ENCODE measurements at places on chromosomes 12 and 14.

DNA sequence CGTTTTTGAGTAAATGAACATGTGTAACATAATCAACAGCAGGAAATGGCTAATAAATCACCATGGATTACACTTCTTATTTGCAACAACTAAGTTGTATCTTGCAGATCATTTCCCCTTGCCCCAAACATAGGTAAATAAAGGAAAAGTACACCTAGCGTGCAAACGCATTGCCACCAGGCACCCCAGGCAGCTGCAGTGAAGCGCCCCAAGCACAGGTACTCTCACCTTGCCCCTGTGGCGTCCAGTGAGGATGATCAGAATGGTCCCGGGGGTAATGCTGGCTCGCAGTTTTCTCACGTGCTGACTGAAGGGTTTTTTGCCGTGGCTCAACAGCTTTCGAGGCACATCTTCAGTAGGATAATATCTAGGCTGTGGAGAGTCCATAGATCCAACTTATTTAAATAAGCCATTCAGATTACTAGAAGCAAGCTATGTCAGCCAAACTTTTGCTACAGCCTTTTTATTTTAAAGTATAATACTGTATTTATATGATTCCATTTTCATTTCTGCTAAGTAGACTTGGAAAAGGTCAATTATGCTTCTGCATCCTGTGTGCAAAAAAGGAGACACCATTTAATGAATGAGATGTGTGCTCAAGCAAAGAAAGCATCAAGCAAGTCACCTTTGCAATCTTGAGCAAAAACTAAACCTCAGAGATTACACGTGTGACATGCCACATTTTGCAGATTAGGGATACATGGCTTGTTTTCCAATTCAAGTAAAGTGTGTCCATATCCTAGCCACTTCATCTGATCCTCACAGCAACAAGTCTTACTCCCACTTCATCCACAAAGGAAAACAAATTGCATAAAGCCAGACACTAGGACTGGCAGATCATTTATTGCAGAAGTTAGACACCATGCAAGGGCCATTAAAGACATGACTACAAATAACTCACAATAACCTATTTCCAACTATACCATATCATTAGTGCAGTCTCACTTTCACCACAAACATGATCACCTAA lies 2.6 kb downstream of the RPL6 start:
- DNase-seq = no peak

DNA sequence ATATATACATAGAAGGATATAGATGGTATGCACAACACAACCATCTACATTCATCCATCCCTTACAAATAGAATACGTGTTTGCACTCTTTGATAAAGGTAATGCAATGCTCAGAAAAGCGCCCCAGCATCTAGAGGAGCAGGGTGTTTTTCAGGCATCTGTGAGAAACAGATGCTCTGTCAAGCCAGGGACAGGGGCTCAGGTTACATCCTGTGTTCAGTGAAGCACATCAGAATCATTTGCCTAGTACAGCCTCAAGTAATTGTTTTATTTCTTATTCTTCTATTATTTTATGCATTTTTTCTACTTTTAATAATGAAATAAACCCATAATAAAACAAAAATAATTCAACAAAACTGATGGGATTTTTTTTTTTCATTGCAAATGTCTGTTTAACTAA lies 50.5 kb upstream of the HIF1A start:
- peak; percentile 81 for DNase-seq

- DNase-seq = peak; percentile 10
These were observed 172.3 kb upstream of the ATXN7L3B start for GRCh38 chr12:74365178-74365964.

GRCh38 chr14:56491299-56492285 lies 88.0 kb upstream of the TMEM260 start:
- peak; percentile 56 for DNase-seq

DNA sequence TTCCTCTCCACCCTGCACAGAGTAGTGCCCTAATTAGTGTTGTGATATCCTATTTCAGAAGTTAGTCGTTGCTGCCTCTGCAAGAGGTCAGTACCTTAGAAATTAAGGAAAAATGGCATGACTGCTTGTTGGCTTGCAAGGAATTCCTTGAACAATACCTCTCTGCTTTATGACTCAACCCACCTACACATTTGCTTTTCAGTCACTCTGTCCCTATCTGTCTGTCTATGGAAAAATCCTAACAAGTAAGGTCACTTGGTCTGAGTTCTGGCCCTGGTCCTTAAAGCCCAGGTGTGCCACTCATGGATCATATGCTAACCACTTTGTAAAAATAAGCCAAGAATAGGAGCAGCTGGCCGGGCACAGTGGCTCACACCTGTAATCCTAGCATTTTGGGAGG lies 116.4 kb upstream of the ATF1 start:
- no peak for DNase-seq

DNA sequence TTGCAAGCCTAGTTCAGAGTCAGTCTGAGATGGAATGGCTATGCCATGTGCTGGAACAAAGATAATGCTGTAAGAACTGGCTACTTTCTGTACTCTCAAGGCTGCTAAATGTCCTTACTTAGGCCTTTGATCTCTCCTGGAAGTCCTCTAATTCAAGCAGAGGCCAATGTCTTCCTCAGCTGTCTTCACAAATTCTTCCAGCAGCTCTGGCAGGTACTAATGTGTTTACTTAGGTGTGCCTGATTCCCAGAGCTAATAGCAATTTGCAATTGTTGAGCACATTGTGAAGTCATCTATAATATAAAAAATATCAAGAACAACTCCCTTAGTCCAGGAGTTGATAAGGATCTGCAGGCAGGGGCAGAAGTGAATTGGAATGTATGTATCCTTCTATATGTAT lies 3.8 kb upstream of the MYF5 start:
- no peak for DNase-seq

GRCh38 chr14:101374373-101375338 lies 186.6 kb upstream of the DIO3 start:
- no peak for DNase-seq

DNA sequence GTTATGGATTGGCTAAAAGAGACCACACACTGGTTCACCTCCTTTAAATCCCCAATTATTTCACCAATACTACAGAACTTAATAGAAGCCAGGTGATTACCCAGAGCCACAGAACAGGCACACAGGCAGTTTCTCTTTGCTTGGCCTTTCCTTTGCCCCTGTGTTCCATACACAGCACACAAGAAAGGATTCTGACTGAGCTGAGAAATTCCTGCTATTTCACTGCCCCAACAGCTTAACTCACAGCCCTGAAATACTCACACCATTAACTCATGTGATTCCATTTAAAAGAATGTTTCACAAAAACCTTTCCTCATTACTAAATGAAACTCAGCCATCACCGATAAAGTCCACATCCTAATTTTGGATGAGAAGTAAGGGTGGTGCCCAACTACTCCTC lies 133.6 kb downstream of the MED13L start:
- DNase-seq = no peak

GRCh38 chr12:102426599-102427542 lies 53.5 kb downstream of the IGF1 start:
- no peak for DNase-seq

DNA sequence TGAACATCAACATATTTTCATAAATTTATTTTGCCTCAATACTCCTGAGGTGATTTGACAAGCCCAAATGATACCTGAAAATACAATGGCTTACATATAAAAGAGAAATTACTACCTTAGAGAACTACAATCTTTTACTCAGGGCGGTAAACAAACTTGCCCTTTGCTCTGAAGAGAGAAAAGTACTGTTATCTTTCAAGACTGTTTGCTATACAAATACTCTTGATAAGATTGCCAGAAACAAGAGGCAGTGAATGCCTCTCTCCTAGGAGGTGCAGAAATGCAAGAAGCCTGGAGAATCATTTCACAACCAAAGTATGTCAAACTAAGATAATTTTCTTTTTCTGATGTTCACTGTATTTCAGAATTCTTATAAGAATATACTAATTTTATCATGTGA lies 160.3 kb downstream of the ALX1 start:
- DNase-seq = no peak

- DNase-seq = no peak
These were observed 39.0 kb upstream of the SFSWAP start for GRCh38 chr12:131671871-131672270.

DNA sequence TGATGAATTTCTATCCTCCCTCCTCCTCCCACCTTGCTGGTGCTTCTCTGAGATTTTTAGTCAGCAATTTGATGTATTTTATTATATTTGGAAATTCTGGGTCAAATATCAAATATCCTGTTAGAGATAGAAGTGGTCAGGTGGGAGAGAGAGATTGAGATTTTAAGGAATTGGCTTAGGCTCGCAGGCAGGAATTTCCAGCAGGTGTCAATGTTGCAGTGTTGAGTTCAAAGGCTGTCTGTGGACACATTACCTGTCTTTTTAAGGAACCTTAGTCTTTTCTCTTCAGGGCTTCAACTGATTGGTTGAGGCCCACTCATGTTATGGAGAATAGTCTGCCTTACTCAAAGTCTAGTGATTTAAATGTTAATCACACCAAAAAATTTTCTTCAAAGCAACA lies 457.3 kb downstream of the FLRT2 start:
- DNase-seq = no peak

- DNase-seq = no peak
These were observed 16.4 kb downstream of the NR1H4 start for GRCh38 chr12:100490056-100490455.

DNA sequence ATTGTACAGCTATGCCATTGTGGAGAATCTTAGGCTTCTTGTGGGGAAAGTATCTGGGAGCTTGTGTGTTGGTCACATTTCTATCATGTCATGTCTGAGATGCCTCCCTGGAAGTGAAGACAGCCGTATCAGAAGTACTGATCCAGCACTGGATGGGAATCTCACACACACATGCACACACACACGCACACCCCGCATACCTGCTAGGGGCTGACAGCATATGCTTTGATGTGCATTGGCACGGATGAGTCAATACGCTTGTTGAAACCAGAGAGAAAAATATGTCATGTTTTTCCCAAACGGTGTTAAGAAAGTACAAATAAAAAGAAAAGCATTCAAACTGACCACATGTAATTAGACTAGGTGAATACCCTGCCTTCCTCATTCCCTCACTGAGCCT lies 260.8 kb downstream of the KTN1 start:
- DNase-seq = no peak

GRCh38 chr12:46410495-46410894 lies 37.9 kb upstream of the SLC38A2 start:
- DNase-seq = no peak

DNA sequence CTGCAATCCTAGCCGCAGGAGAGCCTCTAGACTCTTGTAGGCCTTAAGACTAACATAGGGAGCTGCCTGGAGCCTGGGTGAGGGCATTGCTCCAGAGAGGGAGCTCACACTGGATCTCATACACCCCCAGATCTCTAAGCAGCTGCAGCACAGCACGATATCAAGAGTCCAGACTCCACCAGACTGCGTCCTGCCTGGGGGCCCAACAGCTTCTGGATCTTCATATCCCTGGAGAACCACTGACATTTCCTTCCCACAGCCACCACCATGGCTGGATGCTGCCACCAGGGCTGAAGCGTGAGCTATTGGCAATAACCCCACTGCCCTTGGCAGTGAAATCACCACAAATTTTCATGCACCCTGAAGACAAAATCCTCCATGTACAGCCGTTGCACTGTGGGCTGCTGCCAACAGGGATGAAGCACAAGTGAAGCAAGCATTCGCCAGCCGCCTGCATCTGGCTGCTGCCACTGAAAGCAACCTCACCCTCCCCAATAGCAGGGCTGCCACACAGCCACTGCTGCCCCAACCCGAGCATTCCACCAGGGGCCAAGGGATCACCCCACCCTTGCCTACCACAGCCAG lies 28.2 kb downstream of the CACNA2D4 start:
- no peak for DNase-seq

DNA sequence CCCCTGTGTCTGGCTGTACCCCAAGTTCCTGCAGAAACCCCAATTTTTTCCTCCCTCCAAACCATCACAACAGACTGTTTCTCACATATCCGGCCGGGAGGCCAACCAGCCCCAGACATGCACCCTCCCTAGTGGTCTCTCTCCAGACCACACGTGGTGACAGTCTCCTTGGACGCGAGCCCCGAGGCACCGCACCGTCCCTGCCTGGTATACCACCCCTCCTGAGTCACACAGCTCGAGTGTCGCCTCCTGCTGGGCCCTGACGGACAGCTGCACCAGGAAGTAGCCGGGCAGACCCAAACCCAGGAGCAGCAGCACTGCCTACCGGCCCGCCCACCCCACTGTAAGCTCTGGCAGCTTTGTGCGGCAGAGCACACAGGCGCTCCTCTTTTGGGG lies 97.4 kb downstream of the RFLNA start:
- no peak for DNase-seq

DNA sequence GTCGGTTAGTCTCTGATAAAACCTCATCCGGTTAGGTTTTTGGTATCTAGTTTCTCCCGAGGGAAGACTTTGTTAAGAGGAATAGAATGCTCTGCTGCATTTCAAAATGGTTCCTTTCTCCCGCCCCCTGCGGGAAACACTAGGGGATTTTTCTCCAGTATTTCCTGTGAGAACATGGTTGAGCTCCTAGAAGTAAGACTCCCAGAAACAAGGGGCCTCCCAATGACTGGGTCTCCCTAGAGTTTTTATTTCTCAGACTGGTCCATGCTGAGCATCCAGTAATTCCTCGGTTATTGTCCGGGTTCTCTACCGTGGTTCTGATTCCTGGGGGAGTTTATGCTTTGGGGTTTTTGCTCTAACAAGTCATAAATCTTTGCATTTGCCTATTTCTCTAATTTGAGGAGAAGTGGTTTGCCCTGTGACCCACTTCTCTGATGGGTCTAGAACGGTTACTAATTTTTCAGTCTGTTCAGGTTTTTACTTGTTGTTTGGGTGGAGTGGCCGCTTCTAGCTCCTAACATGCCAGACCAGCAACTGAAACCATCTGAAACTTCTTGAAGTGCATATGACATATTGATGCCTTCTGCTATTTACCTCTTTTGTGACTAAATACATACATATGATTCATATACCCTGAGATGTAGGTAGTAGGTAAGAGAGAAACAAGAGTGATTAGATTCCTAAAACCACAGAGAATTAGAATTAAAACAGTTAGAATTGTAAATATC lies 25.1 kb downstream of the TESPA1 start:
- DNase-seq = no peak

- DNase-seq = no peak
These were observed 402.3 kb downstream of the NUAK1 start for GRCh38 chr12:105736498-105736897.

DNA sequence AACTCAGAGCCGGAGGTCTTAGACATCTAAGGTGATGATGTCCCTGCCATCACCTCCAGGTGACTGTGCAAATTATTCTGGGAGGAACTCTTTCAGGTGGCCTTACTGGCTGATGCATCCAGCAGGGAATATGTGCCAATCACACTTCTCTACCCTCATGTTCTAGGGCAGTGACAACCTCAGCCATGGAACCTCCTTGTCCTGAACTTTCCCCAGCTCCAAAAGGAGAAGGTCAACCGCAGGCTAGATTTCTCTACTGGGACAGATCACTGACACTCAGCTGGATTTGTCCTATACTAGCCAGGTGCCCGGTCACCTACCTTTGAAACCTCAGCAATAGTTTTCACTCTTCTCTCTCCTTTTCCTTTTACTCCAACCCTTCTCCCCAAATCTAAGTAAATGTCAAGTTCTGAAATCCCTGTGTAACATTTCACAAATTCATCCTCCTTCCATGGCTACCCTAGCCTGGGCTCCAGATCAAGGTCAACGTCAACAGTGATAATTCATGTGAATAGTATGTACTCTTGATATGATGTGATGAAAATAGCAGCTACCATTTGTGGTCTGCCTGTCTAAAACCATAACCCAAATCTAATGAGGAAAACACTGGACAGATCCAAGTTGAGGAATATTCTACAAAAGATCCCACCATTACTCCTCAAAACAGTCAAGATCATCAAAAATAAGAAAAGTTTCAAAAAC lies 115.0 kb upstream of the EGLN3 start:
- DNase-seq = no peak

GRCh38 chr12:47819896-47820630 lies at the start of gene HDAC7:
TSS of gene HDAC7 (minus strand) at chr12:47819903. CDS start at chr12:47819785, 118 bp downstream.
- no peak for DNase-seq

- no peak for DNase-seq
These were observed 1.1 kb downstream of the TOGARAM1 start for GRCh38 chr14:44963044-44963528.

Measured in NCI-H187 (cell line).